ENCODE measurements at places on chromosomes 7 and 10.

DNA sequence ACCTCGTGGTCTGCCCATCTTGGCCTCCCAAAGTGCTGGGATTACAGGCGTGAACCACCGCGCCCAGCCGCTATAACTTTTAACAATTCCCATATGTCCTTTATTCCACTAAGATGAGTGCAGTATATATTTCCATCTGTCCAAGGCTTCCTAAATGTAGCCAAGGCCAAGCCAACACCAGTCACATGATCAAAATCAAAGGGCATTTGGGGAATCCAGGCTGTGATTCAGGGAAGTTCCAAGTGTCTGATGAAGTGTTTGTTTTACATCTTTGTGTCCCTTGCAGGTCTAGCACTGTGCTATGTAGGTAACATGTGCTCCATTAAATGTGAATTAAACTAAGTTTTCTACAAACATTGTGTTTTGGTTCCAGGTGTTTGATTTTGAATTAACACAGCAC lies 20.8 kb downstream of the AKR1E2 start:
- no peak for DNase-seq

- DNase-seq = no peak
Measured at GRCh38 chr7:71361451-71362032, 229.6 kb downstream of the GALNT17 start.

- no peak for DNase-seq
Measured at GRCh38 chr7:19692111-19692828, 16.6 kb downstream of the POLR1F start.

DNA sequence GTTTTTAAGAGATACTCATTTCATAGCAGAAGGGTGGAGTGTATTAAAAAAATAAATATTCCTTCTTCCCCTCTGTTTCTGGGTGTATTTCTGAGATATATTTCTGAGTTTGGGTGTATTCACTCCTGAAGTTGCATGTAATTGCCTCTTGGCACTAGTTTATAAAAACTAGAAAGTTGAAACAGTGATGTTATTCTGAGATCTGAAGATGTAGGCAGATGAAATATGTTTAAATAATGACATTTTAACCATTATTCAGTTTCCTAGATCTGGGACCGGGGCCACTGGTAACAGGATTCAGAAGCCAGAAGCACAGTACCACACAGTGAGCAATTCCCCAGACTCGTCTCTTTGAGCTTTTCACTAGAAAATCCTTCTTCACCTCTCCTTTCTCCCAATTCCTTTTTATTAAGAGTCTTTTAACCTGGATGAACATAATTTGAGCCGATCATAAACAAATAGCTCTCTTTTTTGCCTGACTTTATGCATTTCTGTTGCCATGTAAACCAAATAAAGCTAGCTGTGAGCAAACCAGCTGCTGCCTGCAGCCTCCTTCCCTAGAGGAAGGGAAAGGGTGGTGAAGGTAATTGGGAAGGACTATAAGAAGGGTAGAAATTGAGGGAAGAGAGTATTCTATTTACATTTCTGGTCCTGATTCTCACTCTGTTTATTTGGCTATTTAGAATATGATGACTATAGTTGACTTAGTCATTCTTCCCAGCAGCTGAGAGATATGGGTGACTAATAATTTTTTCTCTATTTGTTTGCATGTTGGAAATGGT lies 101.8 kb upstream of the STRIP2 start:
- DNase-seq = no peak

GRCh38 chr7:142438235-142438922 lies 180.5 kb upstream of the PRSS58 start:
- DNase-seq = peak; percentile 47

DNA sequence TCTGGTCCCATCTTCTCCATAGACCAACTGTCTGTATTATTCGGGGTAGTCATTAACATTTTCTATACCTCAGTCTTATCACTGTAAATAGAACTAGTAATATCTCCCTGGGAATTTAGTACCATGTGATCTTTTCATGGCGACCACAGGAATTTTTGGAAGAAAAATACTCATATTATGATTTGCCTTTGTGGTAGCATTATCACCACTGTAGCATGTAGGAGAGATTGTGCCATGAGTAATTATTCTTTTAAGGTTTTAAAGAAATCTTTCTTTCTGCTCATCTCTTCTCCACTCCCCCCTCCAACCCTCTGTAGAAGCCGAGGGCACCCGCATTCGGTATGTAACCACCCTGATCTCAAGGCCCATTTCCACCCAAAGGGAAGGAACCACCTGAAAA lies 25.0 kb downstream of the ZNF365 start:
- DNase-seq = no peak

DNA sequence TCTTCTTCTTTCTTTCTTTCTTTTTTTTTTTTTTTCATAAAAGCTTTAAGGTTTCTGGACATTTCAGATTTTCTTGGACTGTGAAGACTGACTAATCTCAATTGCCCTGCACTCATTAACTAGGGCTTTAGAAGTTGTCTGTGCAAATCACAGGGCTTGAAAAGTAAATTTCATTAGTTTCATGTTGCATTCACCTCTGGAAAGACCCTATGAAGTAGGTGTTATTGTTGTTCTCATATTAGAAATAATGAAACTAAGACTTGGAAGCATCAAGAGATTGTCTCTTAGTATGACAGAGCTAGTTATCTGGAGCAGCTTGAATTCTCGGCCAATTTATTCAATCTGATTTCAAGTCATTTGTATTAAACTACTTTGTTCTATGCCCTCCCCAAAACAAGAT lies 28.2 kb upstream of the SEMA3D start:
- DNase-seq = no peak

DNA sequence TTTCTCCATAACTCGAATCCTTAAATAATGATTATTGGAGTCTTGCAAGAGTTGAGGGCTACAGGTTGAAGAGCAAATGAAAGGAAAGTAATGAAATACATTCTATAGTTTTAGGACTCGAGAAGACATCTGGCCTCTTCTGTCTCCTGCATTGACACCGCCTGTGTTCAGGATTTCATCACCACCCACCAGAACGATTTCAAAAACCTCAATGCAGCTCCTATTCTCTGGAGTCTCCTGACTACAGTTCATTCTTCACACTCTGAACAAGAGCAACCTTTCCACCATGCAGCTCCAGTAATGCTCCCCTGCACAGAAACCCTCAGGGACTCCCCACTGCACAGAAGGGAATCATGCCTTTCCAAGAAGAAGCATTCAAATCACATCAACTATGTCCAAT lies 5.5 kb downstream of the IL15RA start:
- no peak for DNase-seq

DNA sequence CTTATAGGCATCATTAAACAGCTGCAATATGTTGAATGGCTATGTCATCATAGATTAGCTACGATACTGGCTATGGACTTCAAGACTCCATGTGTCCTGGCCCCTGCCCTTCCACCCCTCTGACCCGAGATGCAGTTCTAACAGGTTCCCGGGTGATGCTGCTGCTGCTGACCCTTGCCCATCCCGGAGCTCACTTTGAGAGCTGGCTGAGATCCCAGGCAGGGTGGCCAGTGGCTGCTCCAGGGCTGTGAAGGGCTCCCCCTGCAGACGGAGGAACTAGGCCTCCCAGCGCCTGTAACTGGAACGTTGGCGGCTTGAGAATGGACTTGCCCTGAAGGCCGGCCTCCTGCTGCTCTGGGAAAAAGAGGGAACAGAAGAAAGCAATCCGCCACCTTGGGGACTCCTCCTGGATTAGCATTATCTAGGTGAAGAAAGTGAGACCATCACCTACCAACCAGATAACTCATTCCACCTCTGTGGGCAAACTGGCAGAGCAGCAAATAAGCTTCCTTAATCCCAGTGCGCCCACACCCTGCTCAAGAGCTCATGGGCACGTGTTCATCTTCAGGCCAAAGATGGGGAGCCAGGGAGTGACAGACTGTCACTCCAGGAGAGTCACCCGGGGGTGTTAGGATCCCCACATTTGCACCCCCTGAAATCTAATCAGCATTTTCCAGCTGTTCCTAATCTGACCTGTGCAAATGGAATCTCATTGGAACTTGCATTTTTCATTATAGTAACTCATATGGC lies 56.8 kb downstream of the PARP12 start:
- DNase-seq = peak; percentile 64

DNA sequence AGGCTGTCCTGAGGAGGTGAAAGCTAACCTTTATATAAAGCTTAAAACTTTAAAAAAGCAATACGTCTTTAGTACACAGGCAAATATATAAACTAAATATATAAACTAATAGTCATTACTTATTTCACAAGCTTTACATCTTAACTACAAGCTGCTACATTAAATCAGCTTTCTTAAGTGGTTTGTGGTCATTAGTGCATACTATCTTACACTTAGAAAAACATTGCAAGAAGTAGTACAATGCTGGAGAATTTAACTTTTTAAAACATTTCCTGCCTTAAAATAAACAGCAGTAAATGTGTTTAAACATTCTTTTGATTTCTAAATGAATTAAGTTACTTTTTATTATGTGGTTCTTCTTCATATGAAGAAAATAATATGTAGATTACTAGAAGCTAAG lies 36.3 kb downstream of the MET start:
- no peak for DNase-seq

DNA sequence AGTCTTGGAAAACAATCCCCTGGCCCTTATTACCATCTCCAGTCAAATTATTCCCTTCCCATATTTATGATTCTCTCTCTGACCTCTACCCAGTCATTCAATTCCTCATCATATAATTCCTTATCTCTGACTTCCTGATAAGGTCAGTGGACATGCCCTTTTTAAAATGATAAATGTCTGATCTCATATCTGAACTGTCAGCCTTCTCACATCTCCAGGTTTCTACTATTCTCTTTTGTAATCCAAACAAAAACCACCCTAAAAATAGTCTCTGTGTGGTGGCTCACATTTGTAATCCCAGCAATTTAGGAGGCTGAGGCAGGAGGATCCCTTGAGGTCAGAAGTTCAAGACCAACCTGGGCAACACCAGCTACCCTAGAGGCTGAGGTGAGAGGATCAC lies 11.9 kb downstream of the GSDME start:
- DNase-seq = no peak

DNA sequence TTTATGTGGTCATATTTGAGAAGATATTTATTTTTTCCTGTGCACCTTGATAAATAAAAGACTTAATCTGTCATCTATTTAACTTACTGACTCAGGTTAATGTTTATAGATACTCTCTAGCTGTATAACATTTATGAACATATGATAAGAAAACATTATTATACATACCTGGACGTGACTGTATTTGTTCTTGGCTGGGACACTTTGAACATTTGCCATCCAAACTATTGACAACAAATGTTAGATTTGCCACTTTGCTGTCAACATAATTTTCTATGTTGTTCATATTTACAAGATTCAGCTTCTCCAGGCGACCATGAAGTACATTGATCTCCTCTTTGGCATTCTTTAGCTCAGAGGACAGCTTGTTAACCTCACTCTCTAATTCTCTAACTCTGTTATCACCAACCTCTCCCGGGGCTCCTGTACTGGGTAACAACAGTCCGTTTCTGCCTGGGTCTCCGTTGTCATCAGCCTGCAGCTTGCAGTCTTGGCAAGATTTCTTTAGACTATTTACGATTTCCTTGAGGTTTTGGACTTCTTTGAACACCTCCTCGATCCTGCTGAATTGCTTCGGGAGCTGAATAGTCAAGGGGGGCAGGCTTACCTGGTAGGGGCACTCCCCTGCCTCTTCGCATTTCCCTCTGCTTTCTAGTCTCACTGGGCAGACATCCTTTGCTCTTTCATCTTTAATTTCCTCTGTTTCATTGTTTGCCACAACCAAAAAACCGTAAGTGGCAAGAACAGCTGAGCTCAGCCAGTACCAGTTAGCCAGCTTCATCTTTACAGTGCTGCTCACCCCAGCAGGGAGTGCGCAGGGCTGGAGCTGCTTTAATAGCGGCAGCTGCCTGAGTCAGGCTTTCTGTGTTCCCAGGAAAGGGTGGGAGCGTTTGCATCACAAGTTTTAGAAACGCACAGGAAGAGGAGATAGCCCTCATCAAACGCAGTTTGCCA lies at the start of gene FGL2:
Gene FGL2, minus strand, starts transcription at position 807 of the 954 bp plus-strand sequence. Its CDS starts 26 bp downstream, at position 781.
- no peak for DNase-seq

GRCh38 chr7:4871930-4872675 lies 10.3 kb upstream of the PAPOLB start:
- peak; percentile 95 for DNase-seq

GRCh38 chr10:102267748-102268147 lies 22.4 kb downstream of the GBF1 start:
- DNase-seq = no peak

GRCh38 chr10:73979809-73980433 lies 18.0 kb upstream of the VCL start:
- no peak for DNase-seq

- DNase-seq = peak; percentile 77
Measured at GRCh38 chr7:107150375-107151073, 18.3 kb upstream of the HBP1 start.

- DNase-seq = no peak
Measured at GRCh38 chr10:102113261-102113955, 6.8 kb downstream of the LDB1 start.

DNA sequence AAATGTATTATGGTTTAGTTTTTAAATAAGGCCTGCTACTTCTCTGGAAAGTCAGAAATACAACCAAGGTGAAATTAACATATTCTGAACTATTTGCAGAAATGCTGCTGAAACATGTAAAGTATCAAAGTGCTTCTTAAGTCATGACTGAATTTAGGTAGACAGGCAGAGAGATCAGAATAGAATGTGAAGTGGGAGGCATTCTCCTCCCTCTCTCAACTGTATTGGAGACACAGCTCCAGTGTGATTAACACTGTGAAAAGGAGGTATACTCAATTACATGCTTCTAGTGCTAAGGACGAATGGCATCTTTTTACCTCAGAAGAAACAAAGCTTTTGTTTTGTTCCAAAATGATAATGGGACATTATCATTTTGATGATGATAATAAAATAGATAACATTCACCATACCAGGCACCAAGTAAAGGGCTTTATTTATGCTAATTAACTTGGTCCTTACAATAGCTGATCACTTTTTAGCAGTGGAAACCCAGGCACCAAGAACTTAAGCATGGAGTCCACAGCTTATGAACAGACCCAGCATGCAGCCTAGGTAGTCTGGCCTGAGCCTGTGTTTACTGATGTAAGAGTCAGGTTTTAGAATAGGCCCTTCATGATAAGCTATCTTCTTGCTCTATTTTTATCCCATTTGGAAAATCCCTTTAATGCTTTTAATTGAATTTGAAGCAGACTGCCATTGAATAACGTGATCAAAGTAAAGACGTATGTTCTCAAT lies 26.0 kb downstream of the PPP1R9A start:
- no peak for DNase-seq

DNA sequence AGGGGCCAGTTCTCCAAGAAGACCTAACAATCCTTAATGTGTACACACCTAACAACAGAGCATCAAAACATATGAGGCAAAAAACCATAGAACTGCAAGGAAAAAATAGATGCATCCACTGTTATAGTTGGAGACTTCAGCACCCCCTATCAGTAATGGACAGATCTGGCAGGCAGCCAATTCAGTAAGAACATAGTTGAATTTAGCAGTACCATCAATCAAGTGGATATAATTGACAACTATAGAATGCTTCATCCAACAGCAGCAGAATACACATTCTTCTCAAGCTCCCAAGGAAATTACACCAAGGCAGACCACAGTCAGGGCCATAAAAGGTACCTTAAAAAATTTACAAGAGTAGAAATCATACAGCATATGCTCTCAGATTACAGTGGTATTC lies 42.2 kb downstream of the POLL start:
- DNase-seq = peak; percentile 72

- DNase-seq = no peak
Measured at GRCh38 chr10:21972584-21972983, 30.9 kb downstream of the DNAJC1 start.

Measured in BE2C (cell line).